ENCODE measurements at places on chromosomes 11 and 22.
A peak's percentile ranks its signal among the peaks of the same experiment; 100 is the strongest.

DNA sequence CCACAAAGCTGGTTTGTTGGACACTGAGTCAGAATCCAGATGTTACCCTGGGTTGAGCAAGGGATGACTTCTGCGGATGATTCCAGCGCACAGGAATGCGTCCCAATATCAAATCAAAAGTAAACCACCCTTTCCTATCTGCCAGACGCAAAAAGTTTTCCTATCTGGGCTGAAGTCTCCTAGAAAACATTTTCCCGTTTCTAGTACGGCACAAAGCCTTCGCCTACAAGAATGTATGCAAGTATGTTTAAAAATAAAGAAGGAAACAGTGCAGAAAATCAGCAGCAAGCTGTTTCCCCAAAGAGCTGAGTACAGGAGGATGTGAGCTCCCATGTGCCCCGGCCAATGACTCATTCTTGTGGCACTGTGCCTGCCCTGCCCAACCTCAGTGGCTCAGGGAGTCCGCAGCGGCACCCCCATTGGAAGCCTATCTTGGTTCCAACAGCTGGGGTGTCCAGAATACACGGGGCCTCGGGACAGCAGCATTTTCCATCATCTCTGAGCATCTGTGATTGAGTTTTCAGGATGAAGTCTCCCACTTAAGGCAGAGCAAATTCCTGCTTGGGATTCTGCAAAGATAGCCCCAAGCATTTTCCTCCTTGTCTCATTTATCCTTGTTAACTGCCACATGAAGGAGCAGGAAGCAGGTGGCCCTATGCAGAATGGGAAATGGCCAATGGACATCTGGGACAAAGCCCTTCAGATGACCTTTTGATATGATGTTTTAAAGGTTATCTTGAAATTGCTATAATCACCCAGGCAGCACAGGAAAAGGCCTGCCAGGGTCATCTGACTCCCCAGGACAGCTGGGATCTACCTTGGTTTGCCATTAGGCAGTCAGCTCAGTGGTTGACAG is 17.5 kb downstream of the KCNJ5 start:
- peak; percentile 85 for DNase-seq

GRCh38 chr11:13098063-13098462 is 88.9 kb downstream of the RASSF10 start:
- no peak for DNase-seq

GRCh38 chr11:12121517-12121916 is 11.1 kb downstream of the MICAL2 start:
- no peak for DNase-seq

DNA sequence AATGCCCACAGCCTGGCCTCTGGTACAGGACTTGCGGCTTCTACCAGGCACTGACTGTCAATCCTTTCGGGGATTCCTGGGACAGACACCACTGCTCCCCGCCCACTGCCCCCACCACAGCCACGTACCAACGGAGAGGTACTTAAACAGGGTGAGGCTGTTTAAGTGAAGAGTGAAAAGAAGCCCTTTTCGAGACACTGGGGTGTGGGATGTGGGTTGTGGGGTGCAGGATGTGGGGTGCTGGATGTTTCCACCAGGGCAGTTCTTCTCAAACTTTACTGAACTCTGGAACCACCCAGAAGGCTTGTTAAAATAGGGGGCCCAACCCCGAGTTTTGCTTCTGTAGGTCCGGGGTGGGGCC is 34.2 kb upstream of the PRR5 start:
- DNase-seq: no peak

DNA sequence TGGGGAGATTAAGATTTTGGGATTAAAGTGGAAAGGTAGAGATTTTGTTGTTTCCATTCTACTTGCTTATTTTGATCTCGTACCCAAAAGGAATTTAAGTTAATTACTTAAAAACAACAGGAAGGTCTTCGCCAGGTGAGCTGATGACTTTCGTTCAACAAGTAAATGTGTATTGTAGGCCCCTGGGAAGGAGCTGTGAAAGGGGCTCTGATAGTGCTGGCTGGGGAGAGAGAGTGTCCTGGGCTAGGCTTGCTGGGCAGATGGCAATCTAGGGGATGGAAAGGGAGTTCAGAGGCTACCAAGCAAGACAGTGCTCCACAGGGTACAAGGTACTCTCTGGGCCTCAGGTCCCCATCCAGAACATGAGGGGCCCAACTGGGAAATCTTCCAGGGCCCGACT is 189.4 kb downstream of the CEP164 start:
- DNase-seq: no peak

DNA sequence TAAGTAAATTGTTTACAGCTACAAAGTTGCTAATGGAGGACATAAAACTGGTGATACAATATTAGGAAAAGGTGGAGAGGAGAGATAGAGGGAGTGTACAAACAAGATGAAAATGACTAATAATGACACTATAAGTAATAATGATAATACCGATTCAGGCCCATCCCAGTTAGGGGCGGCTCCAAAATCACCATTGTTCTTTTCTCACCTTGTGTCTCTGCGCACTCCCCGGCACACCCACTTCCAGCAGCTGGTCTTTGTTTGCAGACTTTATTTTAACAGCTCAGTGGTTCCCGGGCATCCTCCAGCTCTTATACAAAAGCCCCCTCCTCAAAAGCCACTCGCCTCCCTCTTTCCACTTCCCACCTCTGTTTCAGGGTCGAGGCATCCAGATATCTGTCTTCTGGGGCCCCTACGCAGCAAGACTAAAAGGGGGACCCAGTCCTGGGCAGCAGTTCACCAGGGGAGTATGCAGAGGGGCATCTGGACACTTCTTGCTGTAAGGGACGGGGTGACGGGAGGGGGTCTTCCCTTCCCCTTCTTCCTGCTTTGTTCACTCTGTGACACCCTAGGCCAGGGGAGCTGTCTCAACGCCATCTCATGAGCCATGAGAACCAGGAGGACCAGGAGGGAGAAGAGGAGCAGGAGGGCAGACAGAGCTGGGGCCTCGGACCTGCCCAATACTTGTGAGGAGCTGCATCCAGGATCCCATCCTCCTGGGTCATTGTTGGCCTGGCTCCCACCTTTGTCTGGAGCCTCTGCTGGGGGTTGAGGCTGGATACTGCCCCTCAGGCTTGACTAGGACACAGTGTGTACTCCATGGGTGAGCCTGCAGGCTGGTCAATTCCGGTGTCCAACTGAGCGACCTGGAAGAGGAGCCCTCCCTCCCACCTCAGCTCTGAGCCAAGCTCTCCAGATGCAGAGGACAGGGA is 2.7 kb downstream of the APOL2 start:
- DNase-seq: no peak

GRCh38 chr11:123654566-123655081 is at the start of gene SCN3B:
Gene SCN3B, minus strand, starts transcription at chr11:123654624. Its CDS starts 823 bp downstream, at chr11:123653801.
- peak; percentile 77 for DNase-seq

DNA sequence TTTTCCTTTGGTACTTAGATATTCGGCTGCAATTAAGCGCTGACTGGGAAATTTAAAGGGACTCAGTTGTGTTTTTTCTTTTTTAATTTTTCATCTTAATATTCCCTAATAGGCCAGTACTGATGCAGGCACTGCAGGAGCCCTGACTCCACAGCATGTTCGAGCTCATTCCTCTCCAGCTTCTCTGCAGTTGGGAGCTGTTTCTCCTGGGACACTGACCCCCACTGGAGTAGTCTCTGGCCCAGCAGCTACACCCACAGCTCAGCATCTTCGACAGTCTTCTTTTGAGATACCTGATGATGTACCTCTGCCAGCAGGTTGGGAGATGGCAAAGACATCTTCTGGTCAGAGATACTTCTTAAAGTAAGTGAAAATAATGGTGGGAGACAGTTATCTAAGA is 3.8 kb downstream of the YAP1 start:
- DNase-seq: no peak

DNA sequence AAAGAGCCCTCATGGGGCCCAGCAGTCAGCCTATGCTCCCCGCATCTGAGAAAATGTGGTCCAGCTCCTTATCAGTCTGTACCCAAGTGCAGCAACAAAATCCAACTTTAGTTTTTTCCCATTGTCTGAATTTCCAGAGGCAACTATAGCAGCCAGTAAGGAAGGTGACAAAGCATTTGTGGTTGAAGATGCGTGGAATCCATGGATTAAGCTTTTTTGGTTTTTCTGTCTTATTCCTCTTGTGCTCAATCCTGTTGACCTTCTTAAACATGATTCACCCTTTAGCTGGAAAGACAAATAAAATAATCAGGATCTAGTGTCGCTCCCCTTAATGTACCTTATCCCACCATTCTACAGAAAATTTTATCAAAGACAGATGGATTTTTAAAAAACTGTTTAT is 14.3 kb downstream of the GDPD4 start:
- no peak for DNase-seq

DNA sequence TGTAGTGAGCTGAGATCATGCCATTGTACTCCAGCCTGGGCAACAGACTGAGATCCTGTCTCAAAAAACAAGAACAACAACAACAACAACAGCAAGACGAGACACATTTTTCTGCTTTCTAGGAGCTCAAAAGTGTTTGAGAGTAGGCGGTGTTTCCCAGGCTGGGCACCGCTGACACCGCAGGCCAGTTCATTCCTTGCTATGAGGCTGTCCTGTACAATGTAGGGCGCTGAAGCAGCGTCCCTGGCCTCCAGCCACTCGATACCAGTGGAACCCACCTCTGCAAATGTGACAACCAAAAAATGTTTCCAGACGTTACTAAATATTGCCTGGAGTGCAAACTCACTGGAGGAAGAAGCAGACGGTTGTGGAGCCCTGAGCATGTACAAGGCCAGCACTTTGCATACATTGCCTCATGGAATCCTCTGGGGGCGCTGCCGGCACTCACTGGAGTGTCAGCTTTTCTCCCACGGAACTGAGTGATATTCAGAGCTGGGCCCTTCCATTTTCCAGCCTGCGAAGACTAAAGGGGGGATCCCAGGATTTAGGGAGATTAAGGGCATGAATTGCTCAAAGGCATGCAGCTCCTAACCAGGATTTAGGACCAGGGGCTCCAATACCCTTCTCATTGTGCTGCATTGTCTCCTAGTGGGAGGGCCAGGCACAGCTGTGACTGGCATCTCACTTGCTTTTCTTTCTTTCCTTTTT is 5.8 kb upstream of the MIEF1 start:
- DNase-seq: peak; percentile 88

DNA sequence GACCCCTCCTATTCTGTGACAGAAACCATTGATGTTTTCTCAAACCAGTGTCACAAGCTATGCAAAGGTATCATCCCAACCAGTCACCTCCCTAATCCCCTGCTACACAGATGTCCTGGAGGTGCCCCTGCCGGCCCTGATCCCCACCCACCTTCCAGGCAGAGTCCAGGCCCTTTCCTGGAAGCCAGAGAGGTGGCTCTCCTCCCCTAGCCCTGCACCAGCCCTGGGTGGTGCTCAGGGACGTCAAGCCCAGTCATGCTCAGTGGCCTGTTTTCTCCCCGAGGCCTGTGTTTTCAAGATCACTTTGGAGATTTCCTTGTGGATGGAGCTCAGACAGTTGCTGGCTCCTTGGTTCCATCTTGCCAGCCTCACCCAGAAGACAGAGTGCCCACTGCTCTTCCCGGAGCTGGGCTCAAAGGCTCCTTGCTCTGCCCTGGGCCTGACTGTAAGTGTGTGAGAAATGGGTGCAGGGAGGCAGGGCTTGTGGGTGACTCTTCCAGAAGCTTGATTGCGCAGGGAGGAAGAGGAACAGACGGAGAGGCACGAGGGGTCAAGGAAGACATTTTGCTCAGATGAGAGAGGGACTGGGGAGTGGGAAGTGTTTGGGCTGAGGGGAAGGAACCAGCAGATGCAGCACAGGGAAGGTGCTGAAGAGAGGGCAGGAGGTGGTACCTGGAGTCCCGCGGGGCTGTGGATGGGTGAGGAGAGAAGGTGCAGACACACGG is 11.3 kb downstream of the P2RY6 start:
- peak; percentile 40 for DNase-seq

- DNase-seq: no peak
Observed at GRCh38 chr11:88507771-88508417, 170.4 kb upstream of the CTSC start.

DNA sequence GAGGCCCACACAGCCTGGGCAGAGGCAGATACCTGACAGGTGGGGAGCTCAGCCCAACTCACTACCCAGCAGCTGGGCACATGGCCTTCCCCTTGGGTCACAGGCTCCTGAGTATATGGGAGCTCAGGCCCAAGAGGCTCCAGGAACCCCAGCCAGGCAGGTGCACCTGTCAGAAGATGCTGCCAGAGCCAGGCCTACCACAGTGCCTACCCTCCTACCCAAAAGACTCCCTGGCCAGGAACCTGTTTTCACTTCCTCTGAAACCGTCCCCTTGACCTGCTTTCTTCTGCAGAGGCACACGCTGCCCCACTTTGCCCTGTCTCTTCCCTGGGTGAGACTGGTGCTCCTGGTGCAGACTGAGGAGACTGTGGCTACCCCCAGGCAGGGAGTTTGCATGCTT is 2.9 kb downstream of the CHID1 start:
- no peak for DNase-seq

DNA sequence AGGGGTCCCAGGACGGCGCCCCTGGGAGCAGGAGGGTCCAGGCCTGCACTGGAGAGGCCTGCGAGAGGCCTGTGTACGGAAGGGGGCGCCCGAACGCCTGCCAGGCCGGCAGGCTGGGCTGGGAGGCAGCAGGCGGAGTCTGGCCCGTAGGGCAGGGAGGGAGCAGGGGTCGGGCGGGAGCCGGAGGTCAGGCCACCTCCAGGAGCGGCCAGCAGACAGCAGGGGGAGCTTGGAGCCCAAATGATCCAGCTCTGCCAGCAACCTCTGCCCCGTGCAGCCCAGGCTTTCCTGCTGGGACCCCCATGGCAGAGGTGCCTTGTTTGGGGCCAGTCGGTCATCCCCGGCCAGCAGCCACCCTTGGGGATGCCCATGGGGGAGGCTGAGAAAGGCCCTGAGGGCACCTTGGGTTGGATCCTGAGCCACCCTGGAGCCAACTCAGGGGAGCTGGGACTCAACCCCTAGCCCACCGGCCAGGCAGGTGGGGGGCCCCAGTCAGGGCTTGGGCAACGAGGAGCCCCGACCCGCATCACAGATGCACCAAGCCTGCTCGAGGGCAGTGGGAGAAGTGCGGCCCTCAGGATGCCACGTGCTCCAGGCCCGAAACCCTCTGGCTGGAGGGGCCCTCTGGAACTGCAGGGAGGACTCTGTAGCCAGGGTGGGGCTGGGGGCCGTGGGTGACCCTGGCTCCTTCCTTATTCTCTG is 9.6 kb upstream of the SYT8 start:
- peak; percentile 72 for DNase-seq

- DNase-seq: peak; percentile 50
Observed at GRCh38 chr11:96228473-96228891, 114.5 kb downstream of the MAML2 start.
